Umbilical cord (tissue), 2 donors: ENCODE measurements at places on chromosomes 1 and 21. TPM values are rescaled to one million over a fixed set of nuclear protein-coding genes. Genes with fewer than 3 reads are reported as not detected.

The SPRR1A gene
- total RNA-seq, result not detected

The LRRC71 gene
- not detected for total RNA-seq

The KIF26B gene
- 43.1 TPM for total RNA-seq

The PKP1 gene
- total RNA-seq, result 21.9 TPM

The RNF186 gene
- total RNA-seq, result not detected
